ENCODE measurements at places on chromosomes 5 and 9. TPM values are rescaled to one million over a fixed set of nuclear protein-coding genes. Genes with fewer than 3 reads are reported as not detected.

GRCh38 chr5:172745838-172746237 lies 25.2 kb downstream of the DUSP1 start:
- H3K36me3 ChIP-seq = no peaks in the 10 kb centered on the region
- DNase-seq = no peak
- peaks cover 30% of the 10 kb centered on the region for H3K4me1 ChIP-seq
- H3K27me3 ChIP-seq = peaks cover 3% of the 10 kb centered on the region
- H3K4me3 ChIP-seq = no peak overlapping the region

GRCh38 chr5:129041196-129041881 lies 53.2 kb upstream of the ISOC1 start:
- no peak overlapping the region for H3K27ac ChIP-seq
- no peaks in the 10 kb centered on the region for H3K27me3 ChIP-seq
- no peaks in the 10 kb centered on the region for H3K4me1 ChIP-seq
- DNase-seq = no peak
- no peak overlapping the region for H3K4me3 ChIP-seq

Gene NRG2
- not detected for total RNA-seq

DNA sequence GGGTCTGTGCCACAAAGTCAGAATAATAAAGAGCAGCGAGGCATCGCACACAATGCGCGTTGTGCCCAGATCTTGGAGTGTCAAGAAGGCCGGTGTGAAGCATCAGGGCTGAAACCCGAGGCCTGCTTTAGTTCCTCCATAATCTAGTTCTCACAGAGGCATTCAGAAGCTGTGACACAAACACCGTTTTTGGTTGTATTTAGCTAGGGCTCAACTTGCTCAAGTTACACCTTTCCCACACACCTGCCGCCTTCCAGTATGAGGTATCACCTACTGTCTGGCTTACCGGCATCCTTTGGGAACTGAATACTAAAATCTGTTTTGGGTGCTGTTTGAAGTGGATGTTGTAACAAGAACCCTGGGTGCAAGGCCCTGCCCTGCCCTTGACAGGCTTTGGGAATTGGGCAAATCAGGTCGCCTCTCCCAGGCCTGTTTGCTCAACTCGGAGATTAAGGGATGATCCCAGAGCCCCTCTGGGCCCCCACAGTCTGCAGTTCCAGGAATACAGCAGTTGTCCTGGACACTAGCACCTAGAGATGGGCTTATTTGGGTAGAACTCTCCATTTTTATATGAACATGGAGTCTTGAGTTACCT lies 27.0 kb downstream of the SLC25A25 start:
- DNase-seq = no peak
- H3K4me1 ChIP-seq = peaks cover 53% of the 10 kb centered on the region
- H3K36me3 ChIP-seq = no peaks in the 10 kb centered on the region
- H3K27ac ChIP-seq = peak overlapping the region; percentile 17

- peaks cover 42% of the 10 kb centered on the region for H3K4me1 ChIP-seq
- H3K27me3 ChIP-seq = peaks cover 4% of the 10 kb centered on the region
- no peaks in the 10 kb centered on the region for H3K36me3 ChIP-seq
- no peak overlapping the region for H3K4me3 ChIP-seq
- DNase-seq = peak; percentile 29
- no peak overlapping the region for H3K27ac ChIP-seq
These were observed 9.4 kb downstream of the CRB2 start for GRCh38 chr9:123365287-123365880.

- no peak overlapping the region for H3K27ac ChIP-seq
- no peak overlapping the region for H3K4me3 ChIP-seq
- DNase-seq = no peak
- H3K4me1 ChIP-seq = peaks cover 37% of the 10 kb centered on the region
- H3K27me3 ChIP-seq = 0 out of 3 replicates have a peak, but pooled peaks cover 5% of the 10 kb centered on the region
- no peaks in the 10 kb centered on the region for H3K36me3 ChIP-seq
These were observed 35.1 kb upstream of the ABCA1 start for GRCh38 chr9:104963076-104963475.

DNA sequence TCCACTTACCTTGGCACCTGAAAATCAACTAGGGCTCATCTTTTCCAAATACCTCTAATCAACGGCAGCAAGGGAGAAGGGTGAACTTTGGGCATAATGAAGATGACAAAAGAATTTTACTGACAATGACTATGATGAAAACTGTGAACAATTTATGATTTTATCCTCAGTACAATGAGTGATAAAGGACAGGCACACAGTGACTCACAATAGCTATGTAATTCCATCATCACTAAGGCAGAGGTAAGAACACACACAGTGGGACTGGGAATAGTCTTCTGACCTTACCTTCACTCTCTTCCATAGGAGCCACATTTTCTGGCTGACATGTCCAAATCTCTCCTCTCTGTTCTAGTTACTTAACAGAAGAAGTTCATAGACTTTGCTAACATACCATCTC lies 26.1 kb upstream of the KCNV2 start:
- H3K4me1 ChIP-seq = no peaks in the 10 kb centered on the region
- no peak for DNase-seq
- H3K36me3 ChIP-seq = no peaks in the 10 kb centered on the region

DNA sequence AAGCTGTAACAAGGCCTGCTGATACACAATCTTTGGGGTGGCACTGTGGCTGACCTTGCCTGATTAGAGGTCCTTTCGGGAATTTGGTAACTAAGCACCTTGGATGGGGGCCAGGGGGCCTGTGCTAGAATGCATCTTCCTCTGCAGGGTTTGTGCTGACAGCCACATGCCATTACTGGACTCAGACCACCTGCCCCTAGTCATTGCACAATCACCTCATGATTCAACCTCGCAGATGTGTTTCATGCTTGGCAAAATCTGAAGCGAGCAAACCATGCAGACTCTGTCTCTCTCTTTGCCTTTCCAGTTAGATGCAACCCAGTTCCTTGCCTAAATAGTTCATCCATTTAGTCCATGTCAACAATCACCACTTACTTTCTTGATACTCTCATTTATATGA lies 96.5 kb upstream of the ERCC6L2 start:
- peaks cover 41% of the 10 kb centered on the region for H3K4me1 ChIP-seq
- H3K27me3 ChIP-seq = no peaks in the 10 kb centered on the region
- H3K27ac ChIP-seq = no peak overlapping the region
- no peaks in the 10 kb centered on the region for H3K36me3 ChIP-seq
- H3K4me3 ChIP-seq = no peak overlapping the region

DNA sequence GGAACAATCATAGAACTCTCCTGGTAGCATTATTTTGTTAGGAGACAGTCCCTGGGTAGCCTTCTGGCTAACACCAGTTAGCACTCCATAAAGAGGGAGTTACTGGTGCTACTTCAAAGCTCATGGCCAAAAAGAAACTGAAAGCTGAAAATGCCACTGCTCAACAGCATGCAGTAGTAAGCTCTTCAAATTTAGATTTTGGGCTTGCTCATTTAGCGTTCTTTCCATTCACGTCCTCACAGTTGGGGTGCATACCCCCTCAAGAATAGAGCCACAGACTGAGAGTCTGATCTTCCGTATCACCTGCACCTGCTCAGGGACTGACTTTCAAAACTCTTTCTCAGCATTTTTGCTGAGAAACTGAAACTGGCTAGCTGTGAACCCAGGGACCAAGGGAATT lies 24.7 kb downstream of the NTRK2 start:
- no peak for DNase-seq
- H3K4me3 ChIP-seq = no peak overlapping the region
- H3K27ac ChIP-seq = no peak overlapping the region
- no peaks in the 10 kb centered on the region for H3K4me1 ChIP-seq
